Left ventricle myocardium inferior (tissue), 1 donor: ENCODE measurements at places on chromosomes 3 and 15. TPM values are rescaled to one million over a fixed set of nuclear protein-coding genes. Genes with fewer than 3 reads are reported as not detected.

C3orf33 gene
- total RNA-seq = 6.6 TPM

MYO9A gene
- total RNA-seq = 22.5 TPM

TMEM212 gene
- total RNA-seq = not detected

ZNF502 gene
- 3.4 TPM for total RNA-seq
